ENCODE measurements at places on chromosomes 11 and 22.

- no peak for DNase-seq
Observed at GRCh38 chr22:33038131-33038772, 19.9 kb downstream of the SYN3 start.

GRCh38 chr11:41996533-41996932, 537.1 kb upstream of the LRRC4C start:
- DNase-seq: no peak

DNA sequence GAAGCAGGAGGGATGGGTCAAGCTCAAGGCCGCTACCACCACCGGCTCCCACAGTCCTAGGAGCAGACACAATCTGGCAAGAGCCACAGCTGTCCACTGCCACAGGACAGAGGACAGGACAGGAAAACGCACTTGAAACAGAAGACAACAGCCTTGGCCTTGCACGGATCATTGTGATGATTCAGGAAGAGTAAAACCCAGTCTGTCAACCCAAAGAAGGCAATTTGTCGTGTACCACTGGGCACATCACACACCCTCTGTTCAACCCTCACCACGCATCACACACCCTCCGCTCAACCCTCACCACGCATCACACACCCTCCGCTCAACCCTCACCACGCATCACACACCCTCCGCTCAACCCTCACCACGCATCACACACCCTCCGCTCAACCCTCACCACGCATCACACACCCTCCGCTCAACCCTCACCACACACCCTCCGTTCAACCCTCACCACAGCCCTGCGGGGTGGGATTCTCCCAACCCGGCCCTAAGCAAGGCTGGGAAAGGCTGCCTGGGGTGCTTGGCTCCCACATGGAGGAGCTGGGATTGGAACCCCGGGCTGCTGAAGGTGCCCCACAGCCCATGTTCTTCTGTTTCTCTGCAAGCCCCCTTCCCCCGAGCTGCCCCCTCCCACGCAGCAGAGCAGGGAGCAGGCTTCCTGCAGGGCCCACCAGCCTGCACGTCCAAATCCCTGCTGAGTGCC, 11.3 kb upstream of the CDC42BPG start:
- no peak for DNase-seq

DNA sequence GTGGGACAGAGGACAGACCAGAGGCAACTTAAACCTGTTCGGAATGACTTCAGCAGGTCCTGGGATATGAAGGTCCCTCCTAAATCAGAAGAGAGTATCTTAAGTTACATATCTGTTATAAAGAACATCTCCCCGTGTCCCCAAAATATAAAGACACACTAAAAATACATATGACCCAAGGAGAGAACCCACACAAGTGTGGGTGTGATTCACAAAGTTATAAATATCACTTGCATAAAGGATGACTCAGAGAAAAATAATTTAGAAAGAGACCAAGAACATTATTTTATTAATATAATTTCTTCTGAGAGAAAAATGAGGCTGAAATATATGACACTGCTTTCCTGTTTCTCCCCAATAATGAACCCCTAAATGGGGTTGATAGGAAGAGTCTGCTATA, 14.2 kb downstream of the OR5B21 start:
- DNase-seq: no peak
